ENCODE measurements at places on chromosomes 5 and 9.

GRCh38 chr9:132606066-132606465, 23.7 kb downstream of the BARHL1 start:
- DNase-seq = no peak

DNA sequence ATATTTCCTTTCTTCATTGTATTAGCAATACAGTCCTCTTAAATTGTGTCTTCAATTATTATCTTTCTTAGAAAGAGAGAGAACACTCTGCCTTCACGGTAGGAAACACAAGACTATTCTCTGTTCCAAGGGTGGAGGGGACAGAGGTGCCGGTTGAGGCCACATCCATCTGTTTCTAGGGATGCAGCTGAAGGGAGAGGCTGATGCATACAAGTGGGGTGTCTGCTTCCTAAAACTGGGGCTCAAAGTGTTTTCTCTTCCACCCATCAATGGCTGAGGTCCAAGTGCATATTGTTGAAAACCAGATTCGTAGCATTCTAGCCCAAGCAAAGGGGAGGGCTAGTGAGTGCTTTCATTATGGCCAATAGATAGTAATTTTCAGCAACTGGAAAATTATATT, 9.5 kb downstream of the IRX2 start:
- no peak for DNase-seq

DNA sequence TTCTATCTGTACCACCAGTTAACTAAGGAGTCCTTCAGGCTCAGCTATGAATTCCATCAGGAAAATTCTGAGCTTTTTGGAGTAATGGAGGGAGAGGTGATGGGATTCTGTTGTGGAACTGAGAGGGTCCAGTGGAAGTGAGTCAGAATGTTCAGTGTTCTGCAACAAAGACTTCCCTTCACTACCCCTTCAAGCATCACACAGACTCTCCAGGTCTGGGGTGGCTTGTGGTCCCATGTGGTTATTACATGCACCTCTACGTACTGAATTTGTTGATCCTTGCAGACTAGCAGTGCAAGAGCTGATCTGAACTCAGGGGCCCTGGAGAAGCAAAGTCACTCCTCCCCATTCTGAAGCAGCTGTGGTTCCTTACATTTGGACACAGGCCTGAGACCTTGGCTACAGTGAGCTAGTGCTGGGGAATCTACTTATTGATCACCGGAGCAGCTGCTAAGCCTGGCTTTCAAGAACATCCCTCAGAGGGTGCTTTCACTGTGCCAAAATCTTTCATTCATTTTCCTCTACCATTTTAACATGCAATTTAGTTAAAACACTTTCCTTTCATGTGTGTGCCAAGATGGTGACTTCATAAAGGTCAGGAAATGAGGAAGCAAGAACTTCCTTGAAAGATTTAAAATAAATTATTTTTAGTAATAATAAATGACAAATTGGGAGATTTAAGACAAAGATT, 75.0 kb upstream of the TNC start:
- DNase-seq = no peak

GRCh38 chr9:11257992-11258391, 645.2 kb upstream of the PTPRD start:
- DNase-seq = no peak

DNA sequence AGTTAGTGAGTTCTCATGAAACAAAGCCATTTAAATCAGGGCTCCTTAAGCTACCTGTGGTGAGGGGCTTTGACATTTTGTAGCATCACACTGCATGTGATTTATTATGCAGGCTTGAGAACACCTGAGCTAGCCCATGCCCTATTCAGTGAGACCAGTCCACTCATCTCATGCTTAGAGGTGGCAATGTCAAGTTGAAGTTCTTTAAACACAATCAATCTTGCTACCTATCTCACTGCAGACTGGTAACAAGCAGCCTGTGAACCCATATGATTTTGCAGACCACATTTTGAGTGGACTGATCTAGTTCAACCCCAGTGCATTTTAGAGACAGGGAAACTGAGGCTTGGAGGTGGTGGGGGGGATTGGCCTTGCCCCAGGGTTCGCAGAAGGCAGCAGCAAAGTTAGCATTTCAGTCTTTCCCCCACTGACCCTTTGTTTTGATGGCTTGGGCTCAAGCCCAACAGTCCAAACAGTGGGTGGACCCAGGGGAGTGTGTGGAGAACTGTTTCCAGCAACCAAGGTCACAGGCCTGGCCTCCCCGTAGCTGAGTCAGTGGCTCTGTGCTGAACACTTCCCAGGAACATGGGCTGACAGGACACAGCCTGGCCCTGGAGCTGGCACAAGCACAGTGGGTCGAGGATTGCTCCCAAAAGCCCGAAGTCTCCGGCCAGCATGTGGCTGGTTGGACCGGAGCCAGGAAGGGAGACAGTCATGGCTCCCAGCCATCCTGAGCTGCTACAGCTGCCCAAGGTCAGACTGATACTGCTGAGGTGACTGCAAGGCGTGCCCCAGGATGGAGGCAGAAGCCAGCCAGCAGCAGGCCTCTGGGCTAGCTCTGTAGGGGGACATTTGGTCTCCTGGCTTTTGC, 95.3 kb downstream of the RGS3 start:
- DNase-seq = no peak

DNA sequence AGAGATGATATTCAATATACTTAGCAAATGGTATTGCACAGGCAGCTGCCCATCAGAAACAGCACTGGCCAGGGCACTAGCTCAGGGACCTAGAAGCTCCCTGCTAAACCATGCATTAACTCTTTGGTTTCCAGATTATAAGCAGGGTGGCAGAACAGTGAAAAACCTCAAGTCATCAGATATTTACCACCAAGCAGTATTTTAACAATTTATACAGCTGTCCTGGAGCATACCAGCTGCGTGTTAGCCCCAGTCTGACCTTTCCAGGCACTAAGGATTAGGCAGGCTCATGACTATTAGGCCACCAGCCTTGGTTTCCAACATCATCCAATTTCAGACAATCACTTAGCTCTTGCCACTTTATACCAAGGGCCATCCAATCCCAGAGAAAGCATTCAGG, 326.5 kb downstream of the CAAP1 start:
- DNase-seq = no peak

- no peak for DNase-seq
Observed at GRCh38 chr9:24817756-24818155, 272.1 kb upstream of the IZUMO3 start.

DNA sequence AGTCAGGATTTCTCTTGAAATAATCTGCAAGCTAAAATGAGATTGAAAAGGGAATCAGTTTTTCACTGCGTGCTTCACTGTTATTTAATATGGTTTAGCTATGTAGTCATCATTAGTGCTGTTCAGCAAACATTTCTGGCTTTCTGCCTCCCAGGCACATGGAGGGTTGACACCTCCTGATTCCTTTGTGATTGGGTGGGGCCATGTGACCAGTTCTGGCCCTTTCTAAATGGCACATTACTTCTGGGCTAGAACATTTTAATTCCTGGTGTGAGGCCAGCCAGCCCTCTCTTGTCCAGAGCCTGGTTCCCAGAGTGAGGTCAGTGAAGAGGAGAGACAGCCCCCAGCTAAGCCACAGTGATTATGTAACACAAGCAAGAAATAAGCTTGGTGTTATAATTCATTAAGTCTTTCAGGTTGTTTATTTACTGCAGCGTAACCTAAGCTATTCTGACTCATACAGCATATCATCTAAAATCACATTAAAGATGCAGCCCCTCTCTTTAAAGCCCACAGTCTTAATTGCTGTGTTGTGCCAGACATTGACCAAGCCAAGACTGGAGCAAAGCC, 17.4 kb upstream of the ARSI start:
- no peak for DNase-seq

DNA sequence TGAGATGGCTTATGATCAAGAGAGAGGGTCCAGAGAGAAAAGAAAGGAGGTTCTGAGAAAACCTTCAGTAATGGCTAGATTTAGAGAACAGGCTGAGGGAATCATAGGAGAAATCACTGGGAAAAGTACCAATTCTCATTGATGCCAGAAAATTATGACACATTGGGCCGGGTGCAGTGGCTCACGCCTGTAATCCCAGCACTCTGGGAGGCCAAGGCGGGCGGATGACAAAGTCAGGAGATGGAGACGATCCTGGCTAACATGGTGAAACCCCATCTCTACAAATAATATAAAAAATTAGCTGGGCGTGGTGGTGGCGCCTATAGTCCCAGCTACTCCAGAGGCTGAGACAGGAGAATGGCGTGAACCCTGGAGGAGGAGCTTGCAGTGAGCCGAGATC, 29.5 kb upstream of the PLIN2 start:
- no peak for DNase-seq

- no peak for DNase-seq
Observed at GRCh38 chr5:135990528-135991255, 35.9 kb upstream of the LECT2 start.

DNA sequence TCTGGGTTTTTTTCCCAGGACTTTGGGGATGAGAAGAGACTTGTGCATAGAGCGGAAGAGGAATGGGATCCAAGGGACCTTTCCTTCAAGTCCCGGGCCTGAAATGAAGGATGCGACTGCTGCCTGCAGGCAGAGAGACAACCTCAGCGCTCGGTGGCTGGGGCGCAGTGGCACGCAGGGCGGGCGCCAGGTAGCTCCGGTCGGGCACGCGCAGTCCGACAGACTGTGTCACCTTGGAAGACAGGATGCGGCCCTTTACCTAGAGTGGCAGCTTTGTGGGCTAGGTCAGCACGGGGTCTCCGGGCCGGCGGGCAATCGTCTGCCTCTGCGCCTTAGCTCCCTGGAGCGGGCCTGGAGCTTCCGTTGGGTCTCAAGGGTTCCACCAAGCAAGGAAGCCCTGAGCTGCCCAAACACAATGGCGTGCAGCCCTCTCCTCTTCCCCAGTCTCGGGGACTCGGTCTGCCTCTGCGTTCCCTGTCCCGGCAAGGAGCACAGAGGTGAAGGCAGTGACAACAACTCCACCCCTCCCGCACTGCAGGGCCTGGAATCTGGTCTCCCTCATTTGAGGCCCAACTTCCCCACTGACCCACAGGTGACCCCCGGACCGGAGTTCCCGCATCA, 6.0 kb downstream of the BARX1 start:
- no peak for DNase-seq

DNA sequence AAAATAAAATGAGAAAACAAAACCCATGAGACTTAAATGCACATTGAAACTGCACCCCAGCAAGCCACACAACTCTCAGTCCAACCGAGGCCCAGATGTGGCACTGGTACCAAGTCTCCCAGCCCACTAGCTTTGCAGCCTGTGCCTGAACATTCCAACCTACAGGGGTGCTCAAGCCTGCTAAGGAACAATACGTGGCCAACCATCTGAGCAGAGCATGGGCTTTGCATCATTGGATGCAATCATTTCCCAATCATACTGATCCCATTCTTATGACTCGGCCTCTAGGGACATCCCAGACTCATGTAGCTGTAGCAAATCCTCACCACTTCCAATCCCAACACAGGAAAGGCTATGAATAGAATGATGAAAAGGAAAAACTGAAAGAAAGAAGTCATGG, 297.2 kb downstream of the SPOCK1 start:
- DNase-seq = no peak

DNA sequence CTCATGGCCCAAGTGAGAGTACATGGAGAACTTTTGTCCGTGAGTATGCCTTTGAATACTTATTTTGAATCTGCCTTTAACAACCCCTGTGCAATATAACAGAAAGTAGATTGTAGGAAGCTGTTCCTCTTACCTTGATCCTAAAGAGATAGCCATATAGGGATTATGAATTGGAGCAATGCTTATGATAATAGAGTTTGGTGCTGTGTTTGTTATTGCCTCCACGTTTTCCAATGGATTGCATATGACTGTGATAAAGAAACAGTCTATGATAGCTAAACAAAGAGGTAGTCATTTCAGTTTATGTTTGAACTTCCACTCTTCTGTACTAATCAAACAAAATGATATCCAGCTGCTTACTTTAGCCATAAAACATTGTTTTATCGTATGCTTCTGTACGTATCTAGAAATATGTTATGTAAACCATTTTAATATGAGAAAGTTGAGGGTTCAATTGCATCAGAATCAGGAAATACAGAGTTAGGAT, 199.6 kb upstream of the RGMB start:
- DNase-seq = no peak

DNA sequence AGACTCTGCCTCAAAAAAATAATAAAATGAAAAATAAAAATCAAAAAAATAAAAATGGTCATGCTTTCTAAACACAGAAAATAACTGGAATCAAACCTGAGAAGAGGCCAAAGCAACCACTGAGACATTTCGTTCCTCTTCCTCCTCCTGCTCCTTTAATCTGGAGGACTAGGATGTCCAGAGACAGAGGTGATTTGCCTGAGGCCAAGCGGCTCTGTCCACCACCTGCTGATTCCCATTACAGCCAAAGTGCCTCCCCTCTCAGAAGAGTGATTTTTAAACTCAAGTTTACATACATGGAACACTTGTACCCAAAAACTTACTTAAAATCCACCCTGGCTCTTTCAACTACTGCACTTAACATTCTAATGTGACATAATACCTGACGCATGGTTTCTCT, 65.6 kb downstream of the TLE1 start:
- DNase-seq = no peak

DNA sequence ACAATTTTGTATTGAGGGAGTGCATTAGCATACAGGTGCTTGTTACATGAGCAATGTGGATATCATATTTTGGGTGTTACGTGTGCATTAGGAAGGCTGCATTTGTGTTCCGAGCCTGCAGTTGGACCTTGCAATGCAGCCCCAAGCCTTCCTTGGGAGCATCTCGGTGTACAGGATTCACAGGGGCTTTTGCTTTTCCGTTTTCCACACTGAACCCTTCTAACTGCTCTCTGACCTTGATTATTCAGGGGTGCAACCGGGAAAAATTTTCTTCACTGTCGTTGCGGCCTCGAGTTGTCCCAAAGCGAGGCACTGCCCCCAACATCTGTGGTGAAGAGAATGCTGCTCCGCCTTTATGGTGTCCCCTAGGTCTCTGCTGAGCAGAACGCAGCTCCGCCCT, 80.1 kb upstream of the PLEKHG4B start:
- DNase-seq = no peak

DNA sequence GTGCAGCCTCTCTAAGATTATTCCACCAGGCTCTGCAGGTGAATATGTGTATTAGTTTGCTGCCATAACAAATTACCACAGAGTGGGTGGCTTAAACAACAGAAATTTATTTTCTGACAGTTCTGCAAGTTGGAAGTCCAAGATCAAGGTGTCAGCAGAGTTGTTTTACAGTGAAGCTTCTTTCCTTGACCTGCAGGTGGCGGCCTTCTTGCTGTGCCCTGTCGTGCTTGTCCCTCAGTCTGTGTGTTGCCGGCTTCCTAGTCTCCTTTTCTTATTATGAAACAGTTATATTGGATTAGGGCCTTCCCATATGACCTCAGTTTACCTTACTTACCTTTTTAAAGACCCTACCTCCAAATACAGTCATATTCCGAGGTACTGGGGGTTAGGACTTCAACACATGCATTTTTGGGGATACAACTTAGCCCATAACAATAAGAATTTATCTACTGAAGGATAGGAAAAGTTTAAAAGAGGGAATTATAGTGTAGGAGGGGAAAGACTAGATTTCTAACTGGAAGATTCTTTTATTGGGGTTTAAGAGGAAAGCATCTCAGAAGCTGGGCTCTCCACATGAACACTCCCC, 97.4 kb downstream of the OSTF1 start:
- DNase-seq = no peak

Data from CMK (cell line).